ENCODE measurements at places on chromosomes 6 and 20.

GRCh38 chr6:53986165-53986720 is 125.0 kb upstream of the MLIP start:
- DNase-seq, result no peak

GRCh38 chr20:6185268-6185667 is 62.4 kb upstream of the FERMT1 start:
- no peak for DNase-seq

- no peak for DNase-seq
These were observed 7.8 kb downstream of the TRIB3 start for GRCh38 chr20:388034-388994.

GRCh38 chr20:32544260-32544722 is 40.8 kb downstream of the NOL4L start:
- no peak for DNase-seq

DNA sequence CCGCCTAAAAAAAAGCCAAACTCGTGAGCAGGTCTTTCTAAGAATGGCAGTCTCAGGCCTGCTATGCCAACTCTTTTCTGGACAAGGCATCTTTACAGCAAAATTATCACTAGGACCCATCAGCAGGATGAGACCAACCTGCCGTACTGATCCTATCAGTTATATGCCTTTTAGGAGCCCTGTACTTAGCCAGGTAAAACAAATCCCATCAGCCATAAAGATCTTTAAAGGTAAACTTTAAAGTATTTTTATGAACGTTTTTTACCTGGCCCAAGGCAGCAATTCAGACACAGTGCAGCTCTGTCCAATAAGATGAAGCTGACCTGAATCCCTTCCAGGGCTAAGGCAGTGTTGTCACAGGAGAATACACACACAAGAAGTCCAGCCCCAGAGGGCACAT is 51.3 kb upstream of the TGM3 start:
- DNase-seq, result no peak

Data from stimulated activated CD8-positive, alpha-beta memory T cell treated with anti-CD3 and anti-CD28 coated beads, Interleukin-7, amount 100 ng/mL, for 48 hours (primary cell).